ENCODE measurements at places on chromosomes 6 and 20.
A peak's percentile ranks its signal among the peaks of the same experiment; 100 is the strongest.

- no peak for DNase-seq
These were observed 252.6 kb downstream of the MYLK4 start for GRCh38 chr6:2497922-2498623.

- DNase-seq: no peak
These were observed 240.9 kb upstream of the BTBD3 start for GRCh38 chr20:11676630-11677287.

GRCh38 chr20:53708129-53708968 lies 114.7 kb upstream of the ZNF217 start:
- DNase-seq: no peak

GRCh38 chr6:22926790-22927354 lies 357.5 kb downstream of the HDGFL1 start:
- DNase-seq: no peak

- no peak for DNase-seq
These were observed 229.7 kb downstream of the PTPRT start for GRCh38 chr20:42959996-42960395.

DNA sequence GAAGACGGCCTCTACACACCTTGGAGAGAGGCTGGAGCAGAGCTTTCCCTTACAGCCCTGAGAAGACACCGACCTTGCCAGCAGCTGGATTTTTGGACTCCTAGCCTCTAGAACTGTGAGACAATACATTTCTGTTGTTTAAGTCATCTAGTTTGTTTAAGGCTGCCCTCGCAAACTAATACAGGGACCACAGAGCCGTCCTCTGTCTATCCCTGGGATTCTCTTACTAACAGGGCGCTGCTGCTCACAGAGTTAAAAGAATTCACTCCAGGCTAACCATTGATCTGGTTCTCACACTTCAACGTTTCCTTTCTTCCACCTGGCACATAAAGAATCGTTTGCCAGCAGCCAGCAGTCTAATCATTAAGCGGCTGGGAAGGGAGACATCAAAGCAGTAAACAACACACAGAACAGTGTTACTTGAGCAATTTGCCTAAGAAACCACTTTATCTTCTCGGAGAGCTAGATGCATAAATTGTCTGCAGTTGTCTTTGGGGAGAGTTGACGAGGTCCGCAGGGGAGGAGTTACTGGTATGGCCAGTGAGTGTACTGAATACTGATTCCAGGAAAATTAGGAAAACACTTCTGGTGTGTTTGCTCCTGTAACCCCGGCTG lies 103.5 kb upstream of the AKAP12 start:
- DNase-seq: no peak

DNA sequence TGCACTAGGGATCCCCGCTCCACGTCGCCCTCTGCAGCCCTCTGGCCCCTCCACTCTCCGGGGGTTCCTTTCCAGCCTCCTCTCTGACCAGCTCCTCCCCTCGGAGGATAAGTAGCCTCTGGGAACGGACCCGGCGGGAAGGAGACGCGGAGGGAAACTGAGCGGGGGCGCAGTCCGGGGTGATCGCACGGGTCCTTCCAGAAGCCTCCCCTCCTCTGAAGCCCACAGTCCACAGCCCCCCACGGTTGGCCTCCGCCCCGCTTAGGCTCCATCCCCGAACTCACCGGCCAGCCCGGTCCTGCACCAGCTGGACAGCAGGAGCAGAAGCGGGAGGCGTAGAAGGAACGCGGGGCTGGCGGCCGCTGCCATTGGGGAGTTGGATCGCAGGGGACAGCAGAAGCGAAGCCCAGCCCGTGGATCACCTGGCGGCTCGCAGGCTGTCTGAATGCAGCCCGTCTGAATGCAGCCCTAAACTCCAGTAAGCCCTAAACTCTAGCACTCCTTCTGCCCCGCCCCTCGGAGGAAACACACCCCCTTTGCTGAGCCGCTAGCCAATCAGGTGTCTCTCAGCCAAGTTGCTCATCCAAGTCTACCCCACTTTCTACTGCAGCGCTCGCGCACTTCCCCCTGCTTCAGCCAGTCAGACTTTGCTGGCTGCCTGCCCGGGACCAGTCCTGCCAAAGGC lies at the start of gene RAET1G:
Gene RAET1G (minus strand): TSS at position 480 of the 685 bp plus-strand sequence. CDS start 111 bp downstream, at position 369.
- DNase-seq: peak; percentile 92

- no peak for DNase-seq
These were observed 111.9 kb downstream of the TBX18 start for GRCh38 chr6:84652356-84653026.

DNA sequence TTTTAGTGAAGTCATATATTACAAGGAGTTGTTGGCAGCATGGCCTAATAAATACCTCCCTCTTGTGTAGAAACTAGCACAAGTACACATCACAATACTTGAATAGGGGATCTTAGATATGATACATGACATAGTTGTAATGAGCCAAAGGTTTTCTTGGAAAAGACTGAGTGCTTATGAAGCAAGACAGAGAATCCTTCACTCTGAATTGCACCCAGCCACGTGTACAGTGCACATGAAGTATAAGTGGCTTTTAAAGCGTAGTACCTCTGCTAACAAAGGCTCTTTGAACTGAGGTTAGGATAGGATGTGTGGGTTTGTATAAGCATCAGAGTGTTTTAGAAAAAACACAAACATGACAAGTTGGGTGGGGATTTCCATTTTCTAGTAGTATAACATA lies 145.5 kb upstream of the STMND1 start:
- DNase-seq: no peak

DNA sequence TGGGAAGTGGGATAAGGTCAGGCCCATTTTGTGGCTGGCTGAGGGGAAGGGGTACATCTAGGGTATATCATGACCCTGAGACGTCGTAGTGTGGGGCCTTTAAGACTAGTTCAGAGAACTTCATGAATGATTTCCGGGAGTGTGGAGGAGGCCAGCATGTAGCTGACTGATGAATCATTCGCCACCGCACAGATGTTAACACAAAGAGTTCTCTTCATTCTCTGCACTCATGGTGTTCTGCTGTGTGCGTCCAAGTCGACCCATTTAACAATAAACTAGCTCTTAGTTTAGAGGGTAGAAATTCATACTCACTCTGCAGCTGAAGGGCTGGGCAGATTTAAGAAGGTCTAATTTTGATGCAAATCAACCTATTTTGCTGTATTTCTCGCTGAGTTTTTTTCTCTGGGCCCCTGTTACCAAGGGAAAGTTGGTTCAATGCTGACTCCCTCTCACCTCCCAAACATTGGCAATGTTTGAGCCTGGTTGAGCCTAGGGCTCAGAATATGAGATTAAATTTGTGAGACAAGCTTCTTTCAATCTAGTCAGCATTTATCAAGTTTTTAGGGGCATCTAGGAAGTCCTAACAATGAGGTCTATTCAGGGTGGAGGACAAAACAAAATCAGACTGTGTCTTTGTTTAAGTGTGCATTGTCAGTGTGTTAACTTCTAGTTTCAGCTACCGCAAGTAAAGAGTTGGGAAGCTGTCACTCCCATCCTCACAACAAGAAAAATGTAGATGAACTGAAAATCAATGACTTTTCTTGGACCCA lies 106.8 kb upstream of the CBLN4 start:
- DNase-seq: no peak

DNA sequence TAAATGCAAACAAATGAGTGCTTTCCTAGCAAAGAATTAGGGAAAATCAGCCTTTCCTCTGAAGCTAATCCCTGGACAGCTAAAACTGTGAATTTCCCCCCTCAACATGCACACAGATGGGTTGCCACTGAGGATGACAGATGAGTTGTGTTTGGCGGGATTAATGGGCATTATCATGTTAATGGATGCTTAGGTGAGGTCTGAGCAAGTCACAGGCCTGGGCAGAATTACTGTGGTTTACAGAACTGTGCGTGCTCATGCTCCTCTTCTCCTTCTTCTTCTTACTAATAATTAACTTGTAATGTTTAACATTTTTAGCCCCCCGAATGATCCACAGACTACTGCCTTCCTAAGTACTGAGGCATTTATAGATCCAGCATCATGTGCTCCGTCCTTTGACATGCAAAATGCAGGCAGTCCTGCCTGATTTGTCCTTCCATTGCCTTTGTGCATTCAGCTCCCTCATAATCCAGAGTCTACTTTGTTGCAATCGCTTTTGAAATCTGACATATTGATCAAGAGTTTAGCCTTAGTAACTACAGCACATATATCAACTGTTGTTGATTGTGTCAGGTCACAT lies 753.4 kb upstream of the MMS22L start:
- no peak for DNase-seq

DNA sequence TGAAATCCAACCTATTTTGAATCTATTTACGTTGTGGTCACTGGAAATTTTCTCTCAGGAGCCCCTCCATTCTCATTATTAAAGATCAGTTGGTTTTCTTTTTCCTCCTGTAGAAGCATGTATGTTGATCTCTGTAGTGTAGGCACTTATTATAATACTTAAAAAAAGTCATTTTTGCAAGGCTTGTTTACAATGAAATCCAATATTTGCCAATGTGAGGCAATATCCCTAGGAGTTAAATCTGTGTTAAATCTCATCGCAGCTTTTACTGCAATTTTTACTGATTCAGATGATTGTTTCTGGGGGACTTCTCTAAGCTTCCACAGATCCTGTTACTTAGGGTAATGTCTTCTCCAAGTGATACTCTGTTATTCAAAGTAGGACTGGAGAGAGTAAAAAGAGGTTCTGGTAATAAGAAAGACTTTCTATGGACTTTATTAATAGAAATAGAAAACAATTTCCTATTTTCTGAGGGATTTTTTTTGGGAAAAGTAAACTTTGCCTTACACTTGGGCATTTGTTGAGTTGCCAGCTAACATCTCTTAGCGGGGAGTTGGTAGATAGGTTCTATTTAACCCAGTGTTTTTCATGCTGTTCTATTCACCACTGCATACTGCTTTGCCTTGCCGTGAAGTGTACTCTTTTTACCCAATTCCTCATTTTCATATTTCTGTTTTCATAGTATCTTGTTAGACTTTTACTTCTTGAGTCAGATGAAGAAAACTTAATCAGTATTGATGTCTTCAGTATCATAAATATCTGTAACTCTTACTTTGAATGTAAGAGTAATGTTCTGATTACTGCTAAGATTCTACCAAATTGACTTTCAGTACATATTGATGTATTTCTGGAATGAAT lies 48.6 kb downstream of the CDKAL1 start:
- no peak for DNase-seq

- no peak for DNase-seq
These were observed 596.1 kb downstream of the QKI start for GRCh38 chr6:164010441-164011103.

- no peak for DNase-seq
These were observed 9.4 kb downstream of the TRIM10 start for GRCh38 chr6:30151580-30151979.

DNA sequence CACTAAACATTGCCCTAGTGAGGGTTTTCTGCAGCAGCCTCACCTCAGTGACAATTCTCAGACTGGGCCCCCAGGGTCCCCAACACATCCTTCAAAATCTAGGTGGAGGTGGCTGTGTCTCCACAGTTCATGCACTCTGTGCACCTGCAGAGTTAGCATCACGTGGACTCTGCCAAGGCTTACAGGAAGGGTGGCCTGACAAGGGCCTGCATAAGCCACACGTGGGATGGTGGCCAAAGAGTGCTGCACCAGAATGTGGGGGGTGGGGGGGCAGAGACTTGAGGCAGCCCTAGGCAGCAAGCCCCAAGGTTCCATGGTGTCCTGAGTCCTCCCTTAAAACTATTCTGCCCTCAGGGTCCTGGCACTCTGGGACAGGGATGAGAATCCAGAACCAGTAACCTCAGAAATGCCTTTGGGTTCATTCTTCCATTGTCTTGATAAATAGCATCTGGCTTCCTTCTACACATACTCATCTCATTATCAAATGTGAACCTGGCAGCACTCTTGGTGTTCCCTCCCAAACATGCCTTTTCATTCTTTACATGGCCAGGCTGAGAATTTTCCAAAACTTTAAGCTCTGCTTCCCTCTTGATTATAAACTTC lies 1.6 kb upstream of the SERPINB1 start:
- DNase-seq: no peak

Measured in coronary artery (tissue), 2 donors.